Lower lobe of right lung (tissue), 2 donors: ENCODE measurements at places on chromosomes 2 and 18.

DNA sequence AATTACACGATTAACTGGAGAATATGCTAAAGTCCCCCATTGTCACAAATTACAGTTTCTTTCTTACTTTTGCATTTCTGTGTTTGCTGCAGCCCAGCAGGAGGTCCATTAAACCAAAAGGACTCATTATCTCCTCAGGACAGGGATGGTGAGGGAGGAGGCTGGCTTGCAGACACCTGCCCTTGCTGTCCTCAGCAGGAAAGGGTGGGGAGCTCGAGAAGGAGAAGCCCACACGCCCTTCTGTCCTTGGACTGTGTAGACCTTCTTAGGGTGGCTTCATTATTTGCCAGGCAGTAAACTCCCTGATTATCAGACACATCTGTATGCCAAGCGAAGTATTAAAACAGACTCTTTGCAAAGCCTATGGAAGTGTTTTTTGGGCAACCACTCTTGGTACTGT, 196.0 kb downstream of the LDLRAD4 start:
- H3K36me3 ChIP-seq, result no peaks in the 10 kb centered on the region
- no peak overlapping the region for H3K4me3 ChIP-seq
- no peaks in the 10 kb centered on the region for H3K27me3 ChIP-seq

GRCh38 chr2:73703675-73704074, 33.5 kb downstream of the TPRKB start:
- no peaks in the 10 kb centered on the region for H3K27me3 ChIP-seq
- H3K4me3 ChIP-seq, result no peak overlapping the region
- DNase-seq, result no peak
- H3K36me3 ChIP-seq, result no peaks in the 10 kb centered on the region
- H3K4me1 ChIP-seq, result peaks cover 21% of the 10 kb centered on the region
- no peak overlapping the region for H3K27ac ChIP-seq

GRCh38 chr2:14535156-14535555, 97.4 kb upstream of the LRATD1 start:
- no peaks in the 10 kb centered on the region for H3K4me1 ChIP-seq
- no peaks in the 10 kb centered on the region for H3K27me3 ChIP-seq
- no peak overlapping the region for H3K4me3 ChIP-seq

DNA sequence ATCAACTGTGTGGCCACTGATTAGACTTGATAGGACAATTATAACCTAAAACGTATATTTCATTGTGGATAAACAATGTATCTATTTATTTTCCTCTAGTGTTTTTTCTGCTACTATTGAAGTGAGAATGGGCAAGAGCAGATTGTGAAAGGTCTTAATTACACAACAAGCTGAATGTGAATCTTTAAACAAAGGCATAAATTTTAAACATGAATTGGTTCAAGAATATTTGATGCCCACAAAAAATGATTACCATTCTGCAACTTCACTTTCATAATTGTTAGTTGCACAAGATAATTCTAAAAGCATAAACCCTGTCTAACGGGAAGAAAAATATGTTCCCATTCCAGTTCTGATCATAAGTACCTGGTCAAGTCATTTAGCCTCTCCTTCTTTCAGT, 285.6 kb downstream of the GULP1 start:
- H3K4me3 ChIP-seq, result no peak overlapping the region
- H3K27ac ChIP-seq, result no peak overlapping the region
- H3K27me3 ChIP-seq, result no peaks in the 10 kb centered on the region

GRCh38 chr2:192005211-192005610, 158.3 kb upstream of the CAVIN2 start:
- H3K4me3 ChIP-seq, result no peak overlapping the region
- DNase-seq, result no peak
